Hypothalamus (tissue), 51 donors: ENCODE measurements at places on chromosomes 3 and 15.

GRCh38 chr3:129577925-129578786 is 28.3 kb downstream of the PLXND1 start:
- DNase-seq: no peak

GRCh38 chr15:60822403-60822802 is 343.5 kb upstream of the ICE2 start:
- DNase-seq: no peak

- no peak for DNase-seq
These were observed 2.2 kb upstream of the UROC1 start for GRCh38 chr3:126519506-126520455.

- DNase-seq: no peak
These were observed 14.4 kb downstream of the SNAPC5 start for GRCh38 chr15:66483131-66483566.

DNA sequence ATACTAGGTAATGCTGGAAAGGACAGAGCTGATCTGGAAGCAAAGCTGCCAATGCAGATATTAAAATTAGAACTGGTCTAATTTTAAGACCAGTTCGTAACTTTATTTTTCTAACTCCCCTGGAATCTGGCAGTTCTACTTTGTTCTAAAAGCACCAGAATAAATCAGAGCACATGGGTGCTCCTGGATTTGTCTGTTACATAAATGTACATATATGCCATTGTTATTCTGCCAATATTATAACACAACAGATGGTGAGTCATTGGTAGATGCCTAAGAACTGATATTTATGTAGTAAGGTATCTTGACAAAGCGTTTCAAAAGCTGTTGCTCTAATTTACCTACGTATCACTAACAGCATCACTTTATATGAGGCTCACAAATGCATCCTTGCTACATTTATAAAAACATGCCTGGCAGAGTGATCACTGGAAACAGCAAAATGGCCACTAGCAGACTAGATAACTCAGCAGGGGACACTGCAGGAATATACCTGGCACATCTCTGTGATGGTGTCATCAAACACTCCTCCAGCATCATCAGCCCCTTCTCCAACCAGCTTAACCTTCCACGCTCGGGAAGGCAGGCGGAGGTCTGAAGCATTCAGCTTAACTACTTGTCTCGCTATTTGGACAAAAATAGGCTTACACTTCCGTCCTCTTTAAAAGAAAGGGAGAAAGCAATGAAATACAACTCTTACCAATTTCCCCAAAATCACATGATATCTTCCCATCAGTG is 26.2 kb downstream of the FBXL22 start:
- DNase-seq: no peak

DNA sequence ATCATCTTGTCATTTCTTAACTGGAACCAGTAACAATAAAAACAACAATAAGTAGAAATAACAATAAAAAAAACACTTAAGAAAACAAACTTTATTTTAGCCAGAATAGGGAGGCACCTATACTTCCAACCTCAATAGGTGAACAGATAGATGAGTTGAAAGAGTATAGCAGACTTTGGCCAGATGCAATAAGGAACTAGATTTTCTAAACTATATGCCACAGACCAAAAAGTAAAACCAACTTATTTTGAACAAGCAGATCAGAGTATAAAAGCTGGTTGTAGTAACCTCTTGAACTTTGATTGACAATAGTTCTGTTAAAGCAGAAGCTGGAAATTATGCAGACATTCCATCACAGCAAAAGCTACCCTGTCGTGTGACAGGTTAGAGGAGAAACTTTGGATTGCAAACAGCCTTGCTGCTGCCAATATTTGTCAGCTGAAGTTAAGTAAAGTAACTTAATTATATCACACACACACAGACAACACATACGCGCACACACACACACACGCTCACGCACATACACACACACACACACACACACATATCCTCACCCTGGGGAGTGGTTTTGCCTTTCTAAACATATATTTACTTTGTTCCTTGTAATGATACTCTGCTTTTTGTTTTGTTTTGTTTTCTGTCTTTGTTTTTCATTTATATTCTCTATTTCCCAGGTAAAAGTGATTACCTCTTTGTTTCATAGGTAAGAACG is 903.6 kb downstream of the VGLL3 start:
- no peak for DNase-seq

DNA sequence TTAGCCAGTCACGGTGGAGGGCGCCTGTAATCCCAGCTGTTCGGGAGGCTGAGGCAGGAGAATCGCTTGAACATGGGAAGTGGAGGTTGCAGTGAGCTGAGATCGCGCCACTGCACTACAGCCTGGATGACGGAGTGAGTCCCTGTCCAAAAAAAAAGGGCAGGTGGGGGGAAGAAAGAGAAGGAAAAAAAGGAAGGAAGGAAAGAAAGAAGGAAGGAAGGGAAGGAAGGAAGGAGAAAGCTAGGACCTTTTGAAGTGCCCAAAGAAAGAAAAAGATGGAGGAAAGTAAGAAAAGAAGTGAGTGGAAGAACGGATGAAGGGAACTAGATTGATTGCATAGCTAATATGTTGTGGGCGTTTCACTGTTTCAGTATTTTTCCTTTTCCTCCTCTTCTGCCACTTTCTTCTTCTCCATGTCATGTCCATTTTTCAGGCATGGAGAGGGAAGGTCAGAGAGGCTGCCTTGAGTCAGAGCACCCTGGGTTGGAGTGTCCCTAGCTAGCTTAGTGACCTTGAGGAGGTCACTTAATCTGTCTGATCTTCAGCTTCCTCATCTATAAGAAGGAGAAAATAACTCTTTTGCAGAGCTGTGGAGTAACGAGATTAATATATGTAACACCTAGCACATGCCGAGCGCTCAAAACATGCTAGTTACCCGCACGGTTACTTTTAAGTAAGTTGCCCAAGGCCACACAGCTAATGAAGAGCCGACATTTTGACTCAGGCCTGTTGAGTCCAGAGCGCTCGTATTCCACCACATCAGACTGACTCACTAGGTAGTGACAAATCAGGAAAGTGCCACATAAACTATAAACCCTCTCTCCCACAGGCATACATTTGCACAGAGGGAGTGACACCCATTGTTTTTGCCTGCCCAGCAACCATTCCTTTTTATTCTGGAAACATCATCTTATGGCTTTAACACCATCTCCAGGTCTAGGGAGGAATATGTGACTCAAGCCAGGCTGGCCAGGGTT is 42.2 kb downstream of the BHLHE40 start:
- DNase-seq: no peak

- no peak for DNase-seq
These were observed 52.4 kb downstream of the ATOSA start for GRCh38 chr15:52626671-52627369.

DNA sequence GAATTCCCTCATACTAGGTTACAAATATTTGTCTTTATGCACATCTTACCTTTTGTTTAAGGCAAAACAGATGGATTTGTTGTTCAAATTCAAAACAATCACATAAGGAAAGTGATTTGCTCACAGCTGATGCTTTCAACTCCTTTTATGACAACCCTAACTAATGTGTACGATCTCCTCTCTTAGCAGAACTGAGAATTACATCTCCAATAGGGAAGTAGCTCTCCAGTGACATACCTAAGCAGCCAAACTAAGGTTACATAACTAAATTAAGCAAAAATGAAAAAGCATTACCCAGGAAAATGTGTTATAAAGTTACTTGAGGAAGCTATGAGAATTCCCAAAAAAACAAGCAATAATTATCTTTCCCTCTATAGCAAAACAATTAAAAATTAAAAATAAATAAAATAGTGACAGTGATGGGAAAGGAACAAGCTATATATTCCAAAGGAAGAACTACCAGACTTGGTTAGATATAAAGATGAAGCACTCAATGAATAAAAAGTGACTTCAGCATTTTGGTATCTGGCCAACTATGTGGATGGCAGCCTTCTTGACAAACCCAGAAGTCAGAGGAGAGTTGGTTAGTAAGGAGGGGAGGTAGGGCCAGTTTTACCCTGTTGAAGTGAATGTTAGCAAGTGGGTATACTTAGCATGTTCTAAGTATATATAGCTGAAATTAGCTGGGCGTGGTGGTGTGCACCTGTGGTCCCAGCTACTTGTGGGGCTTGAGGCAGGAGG is 32.4 kb downstream of the PEAK1 start:
- no peak for DNase-seq

- no peak for DNase-seq
These were observed 14.9 kb downstream of the TMEM43 start for GRCh38 chr3:14139771-14140170.

- DNase-seq: no peak
These were observed 25.6 kb upstream of the LCTL start for GRCh38 chr15:66591322-66591862.

GRCh38 chr3:172188511-172188910 is 149.1 kb downstream of the FNDC3B start:
- no peak for DNase-seq

DNA sequence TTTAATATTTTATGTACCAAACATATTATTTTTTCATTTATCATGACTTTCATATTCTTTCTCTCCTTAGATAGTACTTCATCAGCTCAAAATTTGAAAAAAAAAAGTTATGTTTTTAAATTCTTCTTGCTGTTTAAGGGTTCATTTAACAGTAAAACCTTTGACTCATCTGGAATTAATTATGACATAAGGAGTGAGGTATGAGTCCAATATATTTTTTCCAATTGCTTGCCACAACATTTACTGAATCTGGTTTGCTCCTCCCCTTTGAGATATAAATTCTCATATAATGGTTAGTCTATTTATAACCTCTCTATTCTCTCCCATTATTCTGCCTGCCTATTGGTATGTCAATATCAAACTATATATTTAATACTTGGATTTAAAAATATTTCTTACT is 387.8 kb downstream of the TUSC7 start:
- no peak for DNase-seq

- no peak for DNase-seq
These were observed 49.5 kb downstream of the CYP11A1 start for GRCh38 chr15:74317820-74318375.

DNA sequence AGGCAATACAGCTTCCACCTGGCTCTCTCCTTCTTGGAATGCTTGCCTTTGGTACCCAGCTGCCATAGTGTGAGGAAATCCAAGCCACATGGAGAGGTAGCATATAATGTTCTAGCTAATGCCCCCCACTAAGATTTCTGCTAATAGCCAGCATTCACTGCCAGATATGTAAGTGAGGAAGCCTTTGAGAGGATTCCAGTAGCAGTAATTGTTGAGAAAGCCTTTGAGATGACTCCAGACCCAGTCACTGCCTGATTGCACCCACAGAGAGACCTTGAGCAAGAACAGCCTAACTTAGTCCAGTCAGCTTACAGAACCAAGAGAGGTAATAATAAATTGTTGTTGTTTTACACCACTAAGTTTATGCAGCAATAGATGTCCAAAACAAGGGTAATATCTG is 63.1 kb downstream of the STRIT1 start:
- DNase-seq: no peak

DNA sequence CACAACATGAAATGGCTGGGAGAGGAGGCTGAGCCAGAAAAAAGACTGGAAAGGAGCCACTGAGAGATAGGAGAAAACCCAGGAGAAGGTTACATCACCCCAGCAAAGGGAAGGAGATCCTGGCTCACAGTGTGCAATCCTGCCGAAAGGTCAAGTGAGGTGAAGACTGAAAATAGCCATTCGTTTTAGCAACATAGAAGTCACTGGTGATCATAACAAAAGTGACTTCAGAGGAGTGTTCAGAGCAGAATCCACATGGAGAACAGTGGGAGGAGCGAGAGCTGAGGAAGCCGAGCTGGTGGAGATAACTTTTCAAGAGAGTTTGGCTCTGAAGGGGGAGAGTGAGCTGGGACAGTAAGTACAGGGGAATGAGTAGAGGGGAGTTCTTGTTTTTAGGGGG is 5.4 kb upstream of the HEG1 start:
- DNase-seq: no peak

DNA sequence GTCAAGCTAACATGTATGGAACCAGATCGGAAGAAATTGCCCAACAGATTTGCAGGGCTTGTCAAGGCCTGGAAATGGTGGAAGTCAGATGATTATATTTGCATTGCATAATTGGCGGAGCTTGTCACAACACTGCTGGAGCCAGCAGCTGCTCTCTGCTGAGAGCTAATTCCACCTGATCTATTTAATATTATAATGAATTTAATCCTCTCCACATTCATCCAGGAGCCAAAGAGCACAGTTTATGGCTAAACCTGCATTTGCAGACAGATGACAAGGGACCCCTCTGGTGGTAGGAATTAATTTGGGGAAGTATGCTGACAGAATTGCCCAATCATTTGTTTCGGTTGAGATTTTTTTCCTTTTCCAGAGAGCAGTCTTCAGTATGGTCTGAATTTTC is 730.2 kb downstream of the TUSC7 start:
- no peak for DNase-seq

GRCh38 chr3:45778761-45779201 is 17.6 kb downstream of the SLC6A20 start:
- no peak for DNase-seq

DNA sequence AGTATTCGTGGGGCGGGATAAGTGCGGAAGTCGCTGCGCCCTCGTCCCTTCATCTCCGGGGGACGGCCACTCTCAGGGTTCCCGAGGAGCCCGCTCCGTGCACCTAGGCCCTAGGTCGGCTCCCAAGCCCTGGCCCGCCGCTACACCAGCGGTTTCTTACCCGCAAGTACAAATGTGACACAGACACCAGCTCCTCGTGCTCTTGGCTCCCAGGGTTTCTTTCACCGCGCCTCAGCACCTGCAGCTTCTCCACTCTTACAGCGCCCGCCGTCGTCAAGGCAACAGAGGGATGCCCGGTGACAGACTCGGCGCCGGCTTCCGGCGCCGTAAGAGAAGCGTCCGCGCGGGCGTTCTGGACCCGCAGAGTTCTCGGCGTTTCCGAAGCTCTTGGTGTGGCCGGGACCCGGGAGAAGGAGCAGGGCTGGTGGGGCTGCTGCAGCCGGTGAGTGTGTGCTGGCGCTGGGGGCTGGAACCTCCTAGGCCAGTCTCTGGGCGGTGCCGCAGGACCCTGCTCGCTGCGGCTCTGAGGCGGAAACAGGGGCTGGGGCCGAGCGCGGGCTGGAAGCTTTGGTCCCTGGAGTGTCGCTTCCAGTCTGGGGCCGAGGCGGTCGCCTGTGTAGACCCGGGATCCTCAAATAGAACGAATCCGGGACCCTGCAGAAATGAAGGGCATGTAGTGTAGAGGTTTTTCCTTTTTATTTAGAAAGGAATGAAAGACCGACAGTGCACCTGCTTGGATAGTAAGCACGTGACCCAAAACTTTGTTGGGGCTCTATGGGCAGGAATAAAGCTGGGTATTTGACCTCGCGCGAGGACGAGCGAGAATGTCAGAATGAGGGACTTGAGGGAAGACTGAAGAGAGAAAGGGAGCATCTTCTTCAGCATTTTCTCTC is 155.4 kb upstream of the GOLGA6L4 start:
- DNase-seq: peak; percentile 48

DNA sequence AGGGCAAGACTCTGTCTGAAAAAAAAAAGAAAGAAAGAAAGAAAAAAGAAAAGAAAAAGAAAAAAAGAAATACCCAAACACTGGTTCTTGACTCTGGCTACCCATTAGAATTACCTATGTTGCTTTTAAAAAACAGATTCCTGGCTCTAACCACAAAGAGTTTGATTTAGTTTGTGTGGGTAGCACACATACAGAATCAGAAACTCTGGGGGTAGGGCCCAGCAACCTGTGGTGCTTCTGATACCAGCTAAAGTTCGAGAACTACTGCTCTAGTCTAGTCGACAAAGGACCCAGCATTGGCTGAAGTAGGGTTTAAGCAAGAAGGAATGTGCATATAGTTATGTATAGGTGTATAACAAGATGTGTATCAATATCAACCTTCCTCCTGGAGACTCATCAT is 392.7 kb downstream of the EFHB start:
- DNase-seq: no peak

- DNase-seq: no peak
These were observed 250.1 kb downstream of the ZBTB20 start for GRCh38 chr3:114896978-114897377.

GRCh38 chr3:139679220-139679775 is 1.5 kb upstream of the NMNAT3 start:
- no peak for DNase-seq
